Motor neuron (in vitro differentiated cells): ENCODE measurements at places on chromosomes 2 and 18.

GRCh38 chr2:69466728-69467127, 29.5 kb upstream of the NFU1 start:
- peak; percentile 22 for ATAC-seq

- no peak for ATAC-seq
Observed at GRCh38 chr2:29147963-29148362, 32.7 kb downstream of the CLIP4 start.

GRCh38 chr2:227183657-227184367, 19.4 kb downstream of the COL4A3 start:
- ATAC-seq, result no peak

GRCh38 chr2:18829251-18829902, 240.0 kb upstream of the NT5C1B start:
- no peak for ATAC-seq

DNA sequence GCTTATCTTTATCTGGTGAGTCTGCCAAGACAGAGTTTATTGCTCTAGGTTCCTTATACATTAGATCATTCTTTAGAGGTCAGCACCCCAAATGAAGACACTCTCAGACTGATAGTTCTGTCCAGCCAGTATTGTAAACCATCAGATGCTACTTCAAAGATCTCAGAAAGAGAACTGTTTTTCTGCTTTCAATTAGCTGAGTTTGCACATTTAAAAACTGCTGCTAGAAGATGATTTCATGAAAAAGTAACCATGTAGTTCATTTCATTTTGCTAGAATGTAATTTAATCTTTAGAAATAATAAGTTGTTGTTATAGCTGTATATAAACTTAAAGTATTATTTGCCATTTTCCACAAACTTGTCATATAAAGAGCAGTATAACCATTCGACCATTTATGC, 344.5 kb upstream of the ATP5MC3 start:
- no peak for ATAC-seq

DNA sequence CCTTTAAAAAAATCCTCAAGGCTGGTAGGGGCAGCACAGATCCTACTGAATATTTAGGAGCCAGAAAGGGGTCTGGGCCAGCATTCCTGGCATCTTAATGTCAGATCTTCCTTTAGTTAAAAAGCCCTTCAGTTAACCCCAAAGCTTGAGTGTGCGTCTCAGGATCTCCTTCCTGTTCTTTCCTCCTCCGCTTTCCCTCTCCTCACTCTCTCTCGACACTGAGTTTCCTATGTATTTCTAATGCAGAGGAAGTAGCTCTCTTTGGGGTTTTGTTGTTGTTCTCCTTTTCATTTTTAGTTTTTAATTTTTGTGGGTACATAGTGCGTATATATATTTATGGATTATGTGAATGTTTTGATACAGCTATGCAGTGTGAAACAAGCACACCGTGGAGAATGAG, 109.9 kb upstream of the COPS8 start:
- no peak for ATAC-seq

GRCh38 chr2:109021895-109022300, 32.9 kb upstream of the EDAR start:
- no peak for ATAC-seq

DNA sequence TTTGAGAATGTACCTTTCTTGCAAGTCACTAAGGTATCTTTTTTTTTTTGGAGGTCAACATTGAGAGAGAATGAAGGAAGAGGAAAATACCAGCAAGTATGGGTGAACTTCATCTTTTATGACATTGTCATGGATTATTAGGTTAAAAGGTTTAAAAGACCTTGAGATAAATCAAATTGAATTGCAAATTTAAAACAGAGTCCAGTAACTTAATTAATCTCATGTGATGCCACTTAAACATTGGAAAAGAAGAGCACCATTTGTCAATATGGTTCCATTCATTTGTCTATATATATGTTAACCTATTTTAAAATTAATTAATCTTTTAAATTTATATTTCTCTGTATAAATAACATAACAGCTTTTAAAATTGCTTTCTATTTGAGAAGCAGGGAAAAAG, 83.8 kb downstream of the PPP1R1C start:
- no peak for ATAC-seq

DNA sequence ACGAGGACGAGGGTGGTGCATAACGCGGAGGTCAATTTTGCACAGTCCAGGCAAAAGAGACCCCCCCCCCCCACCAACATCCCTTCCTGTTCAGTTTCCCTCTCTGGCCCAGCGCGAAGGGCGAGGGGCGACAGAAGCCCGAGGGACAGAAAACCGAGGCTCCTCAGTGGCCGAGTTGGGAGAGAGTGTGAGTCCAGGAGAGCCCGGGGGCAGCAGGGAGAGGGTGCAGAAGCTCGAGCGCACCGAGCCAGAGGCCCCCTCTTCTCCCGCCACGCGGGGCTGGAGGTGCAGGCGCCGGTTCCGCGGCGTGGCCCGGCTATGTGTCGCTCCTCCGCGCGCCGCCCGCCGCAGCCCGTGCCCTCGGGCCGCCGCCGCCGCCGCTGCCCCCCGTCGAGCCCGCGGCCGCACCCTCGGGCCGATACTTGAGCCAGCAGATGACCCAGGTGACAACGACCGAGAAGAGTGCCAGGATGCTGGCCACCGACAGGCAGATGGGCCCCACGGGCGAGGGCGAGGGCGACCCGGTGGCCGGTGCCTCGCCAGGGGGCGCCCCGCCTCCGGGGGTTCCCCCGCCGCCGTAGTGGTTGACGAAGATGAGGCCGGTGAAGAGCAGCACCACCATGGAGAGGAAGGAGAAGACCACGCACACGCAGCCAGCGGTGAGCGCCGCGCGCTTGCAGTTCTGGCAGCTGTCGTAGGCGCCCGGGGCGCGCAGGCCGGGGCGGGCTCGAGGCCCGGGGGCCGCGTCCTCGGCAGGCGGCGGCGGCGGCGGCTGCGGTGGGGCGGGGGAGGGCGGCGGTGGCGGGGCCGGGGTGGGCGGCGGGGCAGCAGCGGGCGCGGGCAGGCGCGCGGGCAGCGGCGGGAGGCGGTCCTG, 20.2 kb upstream of the PAX3 start:
- ATAC-seq, result peak; percentile 7

GRCh38 chr2:229206548-229206947, 64.5 kb downstream of the PID1 start:
- ATAC-seq, result no peak

- peak; percentile 22 for ATAC-seq
Observed at GRCh38 chr2:106990297-106990696, 104.3 kb upstream of the ST6GAL2 start.

DNA sequence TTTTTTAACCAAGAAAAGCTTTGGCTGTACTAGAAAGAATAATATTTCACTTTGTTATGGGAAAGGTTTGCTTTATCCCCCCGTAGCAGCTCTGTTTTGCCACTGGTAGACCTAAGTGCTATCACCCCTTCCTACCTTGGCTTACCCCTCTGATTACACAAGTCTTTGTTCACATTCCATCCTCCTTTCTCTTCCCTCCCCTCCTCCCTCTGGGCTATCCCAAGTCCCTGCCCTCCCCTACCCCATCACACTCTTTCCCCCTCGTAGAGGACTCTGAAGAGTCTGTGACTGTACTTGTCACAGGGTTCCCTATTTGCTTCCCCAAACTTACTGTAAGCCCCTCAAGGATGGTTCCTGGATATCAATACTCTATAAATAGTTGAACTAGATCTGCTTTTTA, 152.9 kb upstream of the NOSTRIN start:
- ATAC-seq, result no peak

- ATAC-seq, result peak; percentile 33
Observed at GRCh38 chr18:68263481-68263880, 451.4 kb downstream of the TMX3 start.

DNA sequence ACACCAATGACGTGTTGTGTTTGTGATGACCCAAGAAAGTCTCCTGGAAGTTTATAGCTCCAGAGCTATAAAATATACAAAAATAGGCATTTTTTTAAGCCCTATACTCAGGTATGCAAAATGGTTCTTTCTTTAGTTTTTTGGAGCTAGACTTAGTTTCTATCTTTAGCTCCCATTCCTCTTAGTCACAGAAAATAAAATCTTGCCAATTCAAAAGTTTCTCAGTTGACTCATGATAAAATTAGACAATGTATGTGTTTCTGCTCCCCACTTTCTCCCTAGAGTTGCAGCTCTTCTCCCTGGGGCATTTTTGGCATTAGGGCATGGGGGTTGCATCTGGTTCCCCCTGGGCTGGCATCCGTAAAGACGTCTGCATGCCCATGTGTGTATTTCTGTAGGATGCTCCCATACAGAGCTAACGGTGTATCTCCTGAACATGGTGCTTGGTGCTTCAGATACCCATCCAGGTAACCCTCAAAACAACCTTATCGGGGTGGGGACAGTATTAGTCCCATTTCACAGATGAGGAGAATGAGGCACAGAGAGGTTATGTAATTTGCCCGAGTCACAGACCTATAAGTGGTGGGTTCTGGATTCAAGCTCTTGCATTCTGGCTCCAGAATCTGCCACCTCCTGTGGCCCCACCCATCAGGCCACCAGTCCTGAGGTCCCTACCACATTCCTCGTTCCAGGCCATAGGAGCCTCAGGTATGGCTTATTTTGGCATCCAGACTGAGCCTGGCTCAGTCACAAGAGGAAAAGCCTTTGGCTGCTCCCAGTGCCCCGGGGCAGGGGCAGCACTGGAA, 43.1 kb upstream of the ASAP2 start:
- no peak for ATAC-seq

DNA sequence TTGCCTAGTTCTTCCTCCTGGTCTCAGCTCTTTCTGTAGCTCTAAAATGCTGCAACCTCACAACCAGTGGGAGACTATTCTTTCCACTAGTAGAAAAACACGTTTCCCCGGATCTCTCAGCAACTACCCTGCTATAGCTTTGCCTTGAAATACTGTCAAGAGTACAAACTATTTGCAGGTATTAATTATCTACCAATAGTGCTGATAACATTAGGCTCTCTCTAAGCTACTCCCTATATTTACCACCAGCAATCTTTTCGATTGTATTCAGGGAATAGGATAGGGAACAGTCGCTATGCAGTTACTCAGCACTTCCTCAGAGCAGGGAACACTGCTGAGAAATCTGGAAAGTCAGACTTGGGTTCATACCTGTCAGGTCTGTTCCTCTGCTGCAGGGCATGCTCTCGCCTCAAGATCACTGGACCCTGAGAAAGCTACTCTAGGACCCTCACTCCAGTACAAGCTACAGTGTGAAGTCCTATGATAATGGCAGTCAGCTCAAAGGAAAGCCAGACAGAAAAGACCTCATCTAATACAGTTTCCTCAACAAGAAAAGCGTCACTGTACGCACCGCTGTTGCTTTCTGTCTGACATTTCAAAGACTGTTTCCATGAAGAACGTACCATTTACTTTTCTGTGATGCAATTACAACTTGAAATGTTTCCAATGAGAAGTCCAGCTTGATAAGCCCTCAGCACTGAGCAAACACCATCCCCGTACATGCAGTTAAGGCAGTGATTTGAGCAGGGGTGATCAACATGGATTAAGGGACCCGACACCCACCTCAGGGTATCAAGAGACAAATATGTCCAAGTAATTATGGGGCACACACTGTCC, 22.7 kb downstream of the GDF7 start:
- no peak for ATAC-seq

- ATAC-seq, result no peak
Observed at GRCh38 chr2:65358678-65359400, 73.6 kb downstream of the SPRED2 start.

DNA sequence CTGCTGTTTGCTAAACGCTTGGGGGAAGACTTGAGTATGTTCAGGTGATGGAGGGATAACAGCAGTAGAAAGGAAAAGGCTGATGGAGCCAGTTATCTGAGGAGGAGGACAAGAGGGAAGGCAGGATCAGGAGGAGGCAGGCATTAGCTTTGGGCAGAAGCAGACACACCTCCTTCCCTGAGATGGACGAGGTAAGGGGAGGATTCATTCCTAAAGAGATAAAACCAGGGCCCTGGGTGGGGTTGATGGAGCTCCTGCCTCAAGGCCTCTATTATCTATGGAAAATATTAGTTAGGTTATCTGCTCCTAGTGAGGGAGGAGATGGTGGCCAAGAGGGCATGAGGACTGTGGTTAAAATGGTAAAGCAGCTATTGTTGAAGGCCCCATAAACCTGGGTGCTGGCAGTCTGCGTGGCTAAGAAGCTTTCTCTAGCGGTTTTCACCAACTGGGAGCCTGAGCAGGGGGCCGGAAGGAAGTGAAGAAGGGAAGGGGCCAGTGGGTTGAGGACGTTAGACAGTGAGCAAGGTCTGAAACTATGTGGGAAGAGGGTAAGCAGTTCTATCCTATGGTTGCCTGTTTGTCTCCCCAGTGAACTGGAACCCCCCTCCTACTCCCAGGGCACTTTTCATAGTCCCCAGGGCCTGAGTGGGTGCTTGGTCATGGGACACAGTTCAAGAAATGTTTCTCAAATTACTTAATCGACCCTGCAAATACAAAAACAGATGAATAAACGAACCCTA, 56.6 kb upstream of the HK2 start:
- no peak for ATAC-seq

- ATAC-seq, result no peak
Observed at GRCh38 chr2:191195021-191195420, 44.2 kb upstream of the STAT4 start.

- peak; percentile 57 for ATAC-seq
Observed at GRCh38 chr18:58288921-58289797, 245.1 kb downstream of the NEDD4L start.

- peak; percentile 93 for ATAC-seq
Observed at GRCh38 chr2:95728878-95729596, 137.2 kb downstream of the TRIM43 start.

- peak; percentile 82 for ATAC-seq
Observed at GRCh38 chr18:50507120-50507590, 52.7 kb upstream of the MAPK4 start.

GRCh38 chr2:8137801-8138200, 544.1 kb upstream of the ID2 start:
- ATAC-seq, result no peak

- peak; percentile 77 for ATAC-seq
Observed at GRCh38 chr18:52339891-52340371, at the start of gene DCC. TSS of gene DCC (plus strand) at chr18:52340197. CDS start at chr18:52340788, 591 bp downstream.

- ATAC-seq, result no peak
Observed at GRCh38 chr2:108604196-108604595, 69.9 kb downstream of the LIMS1 start.

DNA sequence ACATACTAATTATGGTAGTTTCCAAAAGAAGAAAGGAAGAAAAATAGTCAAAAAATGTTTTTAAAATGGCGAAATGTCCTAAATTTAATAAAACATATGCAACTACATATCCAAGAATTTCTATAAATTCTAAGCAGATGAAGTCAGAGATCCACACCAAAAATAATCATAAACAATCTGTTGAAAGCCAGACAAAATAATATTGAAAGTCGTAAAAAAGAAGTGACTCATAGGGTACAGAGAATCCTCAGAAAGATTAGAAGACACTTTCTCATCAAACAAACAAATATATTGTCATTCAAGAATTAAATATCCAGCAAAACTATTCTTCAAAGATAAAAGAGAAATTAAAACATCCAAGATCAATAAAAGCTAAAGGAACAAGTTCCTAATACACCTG, 281.4 kb upstream of the ZNF804A start:
- no peak for ATAC-seq

DNA sequence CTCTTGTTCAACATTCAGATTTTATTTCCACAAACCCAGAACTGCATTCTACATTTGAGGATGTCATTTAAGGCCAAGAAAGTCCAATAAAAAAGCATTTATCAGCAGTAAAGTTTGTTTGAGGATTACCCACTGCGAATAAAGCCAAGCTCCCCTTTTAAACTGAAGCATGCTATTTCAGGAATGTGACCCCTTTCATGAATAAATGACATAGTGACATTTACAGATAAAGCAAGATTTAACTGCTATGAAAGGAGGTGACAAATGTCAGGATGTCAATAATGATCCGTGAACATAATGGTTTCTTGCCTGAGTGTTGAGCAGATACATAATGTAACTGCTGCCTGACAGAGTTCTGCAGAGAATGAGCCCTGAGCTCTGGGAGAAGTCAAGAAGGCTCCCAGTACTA, 146.3 kb downstream of the TDRD15 start:
- no peak for ATAC-seq
